Liver (tissue), 10 donors: ENCODE measurements at places on chromosomes 3 and 15. TPM values are rescaled to one million over a fixed set of nuclear protein-coding genes. Genes with fewer than 3 reads are reported as not detected.

The ARPP21 gene
- 0.42 TPM for total RNA-seq

The DNAJC13 gene
- total RNA-seq = 22.8 TPM

The EAF2 gene
- total RNA-seq = 6.6 TPM

The MB21D2 gene
- 0.59 TPM for total RNA-seq

The EPHB3 gene
- total RNA-seq = 0.84 TPM

The SPINT1 gene
- 1.2 TPM for total RNA-seq

The TP63 gene
- total RNA-seq = 0.08 TPM

The FOXB1 gene
- total RNA-seq = not detected

The GOLGA6L4 gene
- 1.3 TPM for total RNA-seq

The NUP210 gene
- 35.8 TPM for total RNA-seq

The SRP14 gene
- total RNA-seq = 84.9 TPM

The TIGIT gene
- 0.92 TPM for total RNA-seq

The EBLN2 gene
- total RNA-seq = 7.2 TPM

The PLSCR2 gene
- total RNA-seq = not detected

GRCh38 chr3:165170236-165170635 lies 25.9 kb downstream of the SLITRK3 start:
- H3K4me1 ChIP-seq = no peaks in the 10 kb centered on the region
- DNase-seq = no peak
- H3K27me3 ChIP-seq = no peaks in the 10 kb centered on the region
- H3K4me3 ChIP-seq = no peak overlapping the region
- no peak overlapping the region for H3K27ac ChIP-seq
- H3K36me3 ChIP-seq = no peaks in the 10 kb centered on the region

DNA sequence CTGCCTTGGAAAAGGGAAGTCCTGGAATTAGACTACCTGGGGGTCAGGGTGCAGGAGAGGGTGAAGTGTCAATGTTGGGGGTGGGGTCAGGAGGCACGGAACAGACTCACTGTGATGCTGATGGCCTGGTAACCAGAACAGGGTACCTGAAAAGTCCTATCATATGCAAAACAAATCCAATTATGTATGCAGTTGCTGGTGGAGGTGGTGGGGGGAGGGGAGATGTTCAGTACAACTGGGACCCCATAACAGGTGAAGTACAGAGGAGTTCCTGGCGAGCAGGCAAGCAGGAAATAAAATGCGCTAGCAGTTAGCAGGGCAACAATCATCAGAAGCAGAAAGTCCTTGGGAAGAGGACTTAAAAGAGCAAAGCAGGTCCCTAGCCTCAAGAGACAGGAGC lies 4.2 kb upstream of the KATNBL1 start:
- H3K4me3 ChIP-seq = no peak overlapping the region
- no peaks in the 10 kb centered on the region for H3K4me1 ChIP-seq
- no peaks in the 10 kb centered on the region for H3K27me3 ChIP-seq
- no peak overlapping the region for H3K27ac ChIP-seq

DNA sequence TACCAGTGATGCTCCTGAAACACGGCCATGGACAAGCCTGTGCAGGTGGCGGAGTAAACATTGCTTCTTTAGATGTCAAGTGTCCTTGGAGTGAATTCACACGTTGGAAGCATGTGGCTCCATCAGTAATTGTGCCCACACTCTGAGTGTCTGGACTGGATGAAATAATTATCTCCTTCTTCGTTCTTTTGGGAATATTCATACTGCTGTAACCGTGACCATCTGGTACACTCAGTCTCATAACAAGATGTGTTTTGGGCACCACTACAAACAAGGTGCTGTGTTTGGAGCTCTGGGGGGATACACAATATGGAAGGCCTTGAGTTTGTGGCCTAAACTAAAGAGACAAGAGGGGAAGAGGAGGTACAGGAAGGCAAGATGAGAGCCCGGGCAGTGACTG lies 165.6 kb downstream of the APBA2 start:
- no peaks in the 10 kb centered on the region for H3K27me3 ChIP-seq
- no peaks in the 10 kb centered on the region for H3K36me3 ChIP-seq
- no peak overlapping the region for H3K27ac ChIP-seq

DNA sequence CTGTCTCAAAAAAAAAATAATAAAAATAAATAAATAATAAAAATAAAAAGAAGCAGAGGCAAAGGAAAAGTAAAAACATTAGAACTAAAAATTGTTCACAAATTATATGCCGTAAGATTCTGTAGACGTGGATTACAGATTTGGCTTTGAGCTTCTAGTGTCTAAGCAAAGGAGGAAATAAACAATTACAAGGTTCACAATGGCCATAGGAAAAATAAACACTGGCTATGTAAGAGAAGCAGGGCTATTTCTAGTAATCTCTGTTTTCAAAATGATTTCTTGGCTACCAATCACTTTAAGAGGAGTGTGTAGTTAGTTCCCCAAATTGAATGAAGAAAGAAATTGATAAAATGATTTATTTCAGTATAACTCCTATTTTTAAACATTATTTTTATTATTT lies 54.5 kb downstream of the TMEM41A start:
- H3K27me3 ChIP-seq = no peaks in the 10 kb centered on the region
- H3K4me3 ChIP-seq = no peak overlapping the region
- H3K36me3 ChIP-seq = peaks cover 14% of the 10 kb centered on the region
- no peaks in the 10 kb centered on the region for H3K4me1 ChIP-seq
- no peak for DNase-seq
- no peak overlapping the region for H3K27ac ChIP-seq

GRCh38 chr3:21477541-21478288 lies 273.3 kb downstream of the ZNF385D start:
- no peaks in the 10 kb centered on the region for H3K36me3 ChIP-seq
- no peaks in the 10 kb centered on the region for H3K4me1 ChIP-seq
- no peak overlapping the region for H3K4me3 ChIP-seq
- DNase-seq = no peak
- no peak overlapping the region for H3K27ac ChIP-seq

- H3K4me1 ChIP-seq = no peaks in the 10 kb centered on the region
- no peak overlapping the region for H3K4me3 ChIP-seq
- H3K27ac ChIP-seq = no peak overlapping the region
- no peaks in the 10 kb centered on the region for H3K27me3 ChIP-seq
These were observed 119.9 kb upstream of the GAP43 start for GRCh38 chr3:115503394-115503793.

- H3K36me3 ChIP-seq = no peaks in the 10 kb centered on the region
- H3K27ac ChIP-seq = no peak overlapping the region
- no peak overlapping the region for H3K4me3 ChIP-seq
- no peaks in the 10 kb centered on the region for H3K4me1 ChIP-seq
- no peaks in the 10 kb centered on the region for H3K27me3 ChIP-seq
These were observed 18.3 kb upstream of the FOXP1 start for GRCh38 chr3:71601811-71602210.

DNA sequence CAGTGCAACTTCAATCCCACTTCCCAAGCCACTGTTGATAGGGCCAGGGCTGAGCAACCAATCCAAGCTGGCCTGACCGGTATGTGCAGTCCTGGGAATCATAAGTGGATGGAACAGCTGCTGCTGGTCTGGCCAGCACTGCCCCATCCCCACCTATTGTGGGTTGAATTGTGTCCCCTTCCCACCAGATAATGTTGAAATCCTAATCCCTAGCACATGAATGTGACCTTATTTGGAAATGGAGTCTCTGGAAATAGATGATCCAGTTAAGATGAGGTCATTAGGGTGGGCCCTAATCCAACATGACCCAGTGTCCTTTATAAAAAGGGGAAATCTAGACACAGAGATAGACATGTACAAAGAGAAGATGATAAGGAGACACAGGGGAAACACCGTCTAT lies 13.7 kb upstream of the PDIA5 start:
- DNase-seq = no peak
- H3K27me3 ChIP-seq = no peaks in the 10 kb centered on the region
- no peak overlapping the region for H3K27ac ChIP-seq
- H3K4me1 ChIP-seq = no peaks in the 10 kb centered on the region

DNA sequence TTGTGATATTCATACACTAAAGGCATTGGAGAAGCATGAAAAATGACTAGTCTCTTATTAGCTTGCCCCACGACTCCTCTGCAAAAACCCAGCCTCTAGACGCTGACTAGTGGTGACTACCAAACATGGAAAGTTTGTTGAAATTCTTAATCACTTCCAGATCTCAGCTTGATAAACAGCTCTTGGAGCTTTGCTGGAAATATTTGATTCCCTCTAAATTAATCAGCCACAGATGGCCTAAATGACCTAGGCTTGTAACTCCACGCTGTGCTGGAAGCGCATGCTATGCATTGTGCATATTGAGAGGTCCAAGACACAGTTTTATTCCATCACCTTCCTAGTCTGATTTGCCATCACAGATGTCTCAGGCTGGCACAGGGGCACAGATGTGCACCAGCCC lies 244.7 kb upstream of the ST8SIA2 start:
- DNase-seq = no peak
- no peaks in the 10 kb centered on the region for H3K36me3 ChIP-seq
- H3K4me1 ChIP-seq = no peaks in the 10 kb centered on the region

DNA sequence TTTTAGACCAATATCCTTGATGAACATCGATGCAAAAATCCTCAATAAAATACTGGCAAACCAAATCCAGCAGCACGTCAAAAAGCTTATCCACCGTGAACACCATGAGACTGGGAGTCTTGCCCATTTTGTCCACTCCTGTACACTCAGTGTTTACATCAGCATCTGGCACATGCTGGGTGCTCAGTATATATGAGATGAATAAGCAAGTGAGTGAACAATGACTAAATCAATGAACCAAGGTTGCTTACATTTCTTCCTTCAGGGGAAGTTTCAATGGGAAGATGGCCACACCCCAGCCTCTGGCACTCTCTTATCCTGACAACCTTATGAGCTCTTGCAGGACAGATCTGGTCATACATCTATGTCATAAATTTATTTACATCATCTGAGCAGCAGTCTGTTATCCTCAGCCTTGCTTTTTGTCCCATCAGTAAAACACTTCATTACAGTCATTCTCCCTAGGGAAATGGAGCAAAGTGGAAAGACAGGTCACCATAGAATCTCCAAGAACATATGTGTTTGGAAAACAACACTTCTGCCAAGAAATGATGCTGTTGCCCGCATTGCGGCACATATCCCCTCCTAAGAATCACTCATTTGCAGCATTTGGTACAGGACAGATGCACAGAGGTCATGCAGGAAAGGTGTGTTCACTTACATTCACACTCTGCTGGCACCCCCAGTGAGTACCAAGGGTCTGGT lies 171.8 kb upstream of the EIF1B start:
- no peak overlapping the region for H3K4me3 ChIP-seq
- no peak overlapping the region for H3K27ac ChIP-seq
- no peaks in the 10 kb centered on the region for H3K27me3 ChIP-seq

DNA sequence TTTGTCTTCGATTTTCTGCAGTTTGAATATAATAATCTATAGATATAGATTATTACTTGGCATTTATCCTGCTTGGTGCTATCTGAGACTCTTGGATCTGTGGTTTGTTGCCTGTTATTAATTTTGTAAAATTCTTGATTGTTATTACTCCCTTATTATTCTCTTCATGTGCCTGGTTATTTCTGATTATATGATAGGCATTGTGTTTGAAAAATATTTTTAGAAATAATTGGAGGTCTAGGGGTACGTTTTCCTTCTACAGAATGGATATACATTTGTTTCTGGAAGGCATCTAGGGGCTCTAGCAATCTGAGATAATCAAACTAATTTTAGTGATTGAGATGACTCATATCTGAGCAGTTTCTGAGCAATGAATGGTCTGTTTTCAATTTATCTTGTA lies 14.9 kb upstream of the CELF6 start:
- H3K36me3 ChIP-seq = peaks cover 2% of the 10 kb centered on the region
- no peak overlapping the region for H3K4me3 ChIP-seq
- no peaks in the 10 kb centered on the region for H3K27me3 ChIP-seq
- H3K4me1 ChIP-seq = no peaks in the 10 kb centered on the region
- H3K27ac ChIP-seq = no peak overlapping the region

DNA sequence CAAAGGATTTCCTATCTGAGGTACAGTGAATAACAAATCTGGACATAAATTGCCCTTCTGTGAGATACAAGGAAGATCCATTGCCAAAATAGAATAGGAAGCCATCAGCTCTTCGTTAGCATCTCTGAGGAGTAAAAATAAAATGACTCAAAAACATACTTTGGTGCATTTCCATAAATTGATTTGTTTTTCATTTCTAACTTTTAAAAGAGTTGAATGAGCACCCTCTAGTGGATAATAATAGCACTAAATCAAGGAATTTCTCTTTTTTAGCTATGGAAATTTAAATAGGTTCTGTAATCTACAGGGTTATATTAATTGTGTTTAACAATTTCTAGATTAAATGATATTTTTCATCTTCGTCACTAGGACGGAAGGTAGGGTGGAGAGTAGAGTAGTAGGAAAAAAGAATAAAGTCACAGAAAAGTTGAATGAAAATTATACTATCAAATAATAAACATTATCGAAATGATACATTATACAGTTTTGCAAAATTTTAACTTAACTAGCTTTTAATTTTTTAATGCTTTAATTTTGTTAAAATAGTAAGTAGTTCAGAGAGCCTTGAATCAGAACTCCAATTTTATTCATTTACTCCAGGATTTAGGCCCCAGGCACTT lies 6.4 kb downstream of the NSUN3 start:
- no peak overlapping the region for H3K4me3 ChIP-seq
- H3K36me3 ChIP-seq = peaks cover 3% of the 10 kb centered on the region
- H3K27me3 ChIP-seq = no peaks in the 10 kb centered on the region
- DNase-seq = no peak
- no peak overlapping the region for H3K27ac ChIP-seq
- peaks cover 2% of the 10 kb centered on the region for H3K4me1 ChIP-seq

GRCh38 chr15:68725736-68726135 lies 95.0 kb downstream of the ANP32A start:
- H3K27me3 ChIP-seq = no peaks in the 10 kb centered on the region
- DNase-seq = no peak
- H3K36me3 ChIP-seq = no peaks in the 10 kb centered on the region
- no peaks in the 10 kb centered on the region for H3K4me1 ChIP-seq
- no peak overlapping the region for H3K27ac ChIP-seq
- H3K4me3 ChIP-seq = no peak overlapping the region

- H3K27me3 ChIP-seq = no peaks in the 10 kb centered on the region
- H3K4me1 ChIP-seq = peaks cover 34% of the 10 kb centered on the region
- peak overlapping the region; percentile 94 for H3K27ac ChIP-seq
- peak overlapping the region; percentile 73 for H3K4me3 ChIP-seq
These were observed 21.1 kb upstream of the PLXND1 start for GRCh38 chr3:129627350-129628168.

GRCh38 chr15:91473894-91474545 lies 374.0 kb downstream of the SV2B start:
- H3K4me3 ChIP-seq = no peak overlapping the region
- no peak for DNase-seq
- H3K27me3 ChIP-seq = no peaks in the 10 kb centered on the region
- no peaks in the 10 kb centered on the region for H3K4me1 ChIP-seq
- H3K36me3 ChIP-seq = no peaks in the 10 kb centered on the region

DNA sequence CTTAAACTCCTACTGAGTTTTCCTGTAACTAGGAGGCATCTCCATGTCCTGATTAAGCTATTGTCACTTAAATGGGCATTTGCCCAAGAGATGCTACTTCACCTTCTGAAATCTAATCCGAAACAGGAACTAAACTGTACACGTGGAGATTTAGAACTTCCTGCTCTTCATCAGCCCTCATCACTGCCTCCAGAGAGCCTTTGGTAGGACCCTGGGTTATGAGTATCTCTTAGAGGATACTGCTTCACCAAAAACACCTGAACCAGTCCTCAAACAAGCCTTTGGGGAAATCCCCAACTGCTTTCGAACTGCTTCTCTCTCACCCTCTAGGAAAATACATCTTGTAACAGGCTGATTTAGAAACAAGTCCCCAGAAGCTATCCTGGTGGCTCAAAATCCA lies 320.3 kb downstream of the GAP43 start:
- no peaks in the 10 kb centered on the region for H3K4me1 ChIP-seq
- no peaks in the 10 kb centered on the region for H3K27me3 ChIP-seq
- no peak overlapping the region for H3K27ac ChIP-seq
- H3K36me3 ChIP-seq = no peaks in the 10 kb centered on the region
- no peak overlapping the region for H3K4me3 ChIP-seq
